ENCODE measurements at places on chromosomes 4 and X. TPM values are rescaled to one million over a fixed set of nuclear protein-coding genes. Genes with fewer than 3 reads are reported as not detected.

The UBA6 gene
- 26.8 TPM for polyA plus RNA-seq

The GLUD2 gene
- 0.62 TPM for polyA plus RNA-seq

The HTN1 gene
- not detected for polyA plus RNA-seq

The TSPAN6 gene
- 12.7 TPM for polyA plus RNA-seq

The SSX2 gene
- polyA plus RNA-seq: not detected

The ETDA gene
- not detected for polyA plus RNA-seq

The FGFBP1 gene
- not detected for polyA plus RNA-seq

The PNMA6F gene
- polyA plus RNA-seq: not detected

The LONRF3 gene
- not detected for polyA plus RNA-seq

Data from IMR-90 (cell line).